Panc1 (cell line): ENCODE measurements at places on chromosomes 5 and 9. TPM values are rescaled to one million over a fixed set of nuclear protein-coding genes. Genes with fewer than 3 reads are reported as not detected.
A peak's percentile ranks its signal among the peaks of the same experiment; 100 is the strongest.

- no peaks in the 10 kb centered on the region for H3K27me3 ChIP-seq
- peaks cover 37% of the 10 kb centered on the region for H3K4me1 ChIP-seq
- H3K4me3 ChIP-seq = no peak overlapping the region
- no peak for DNase-seq
- H3K27ac ChIP-seq = peak overlapping the region; percentile 99
These were observed 16.4 kb upstream of the MATR3 start for GRCh38 chr5:139277171-139277570.

DNA sequence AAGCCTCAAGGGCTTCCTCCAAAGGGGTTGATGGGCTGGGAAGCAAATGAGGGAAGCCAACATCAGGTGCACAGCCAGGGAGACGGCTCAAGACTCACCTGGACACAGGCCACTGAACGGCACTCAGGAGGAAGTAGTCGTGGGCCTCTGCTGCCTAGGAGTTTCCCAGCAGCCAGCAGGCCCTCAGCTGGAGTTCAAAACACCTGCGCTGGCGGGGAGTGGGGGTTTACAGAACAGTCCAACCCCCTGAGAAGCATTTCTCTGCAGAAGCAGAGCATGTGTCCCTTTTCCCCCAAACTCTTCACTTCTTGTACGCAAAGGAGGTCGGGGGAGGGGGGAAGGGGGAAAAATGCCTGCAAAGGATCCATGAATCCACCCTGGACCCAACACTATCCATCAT lies 2.3 kb downstream of the WHRN start:
- H3K27me3 ChIP-seq = no peaks in the 10 kb centered on the region
- H3K27ac ChIP-seq = peak overlapping the region; percentile 90
- no peak for DNase-seq
- H3K4me3 ChIP-seq = peak overlapping the region; percentile 65
- H3K4me1 ChIP-seq = peaks cover 24% of the 10 kb centered on the region
- no peaks in the 10 kb centered on the region for H3K36me3 ChIP-seq

DNA sequence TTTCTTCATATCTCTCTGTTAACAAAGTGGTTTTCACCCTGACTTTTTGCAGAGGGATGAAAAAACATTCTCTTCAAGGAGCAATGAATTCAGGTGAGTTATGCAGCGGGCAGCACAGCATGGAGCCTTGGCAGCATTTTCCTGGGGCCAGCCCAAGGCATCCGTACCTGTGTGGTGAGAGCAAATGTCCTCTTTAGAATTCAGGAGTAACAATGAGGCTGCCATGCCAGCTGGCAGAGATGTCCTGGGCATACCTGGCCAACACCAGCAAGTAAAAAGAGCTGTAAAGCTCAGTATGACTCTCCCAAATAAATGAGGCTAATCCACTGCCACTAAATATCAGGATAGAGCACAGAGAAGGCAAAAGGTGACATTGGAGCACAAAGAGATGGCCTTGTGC lies 277.6 kb upstream of the TRPC7 start:
- no peaks in the 10 kb centered on the region for H3K4me1 ChIP-seq
- H3K27ac ChIP-seq = no peak overlapping the region
- no peak overlapping the region for H3K4me3 ChIP-seq

- H3K4me3 ChIP-seq = no peak overlapping the region
- no peak for DNase-seq
- H3K4me1 ChIP-seq = no peaks in the 10 kb centered on the region
These were observed 145.2 kb downstream of the MAST4 start for GRCh38 chr5:66741394-66741793.

DNA sequence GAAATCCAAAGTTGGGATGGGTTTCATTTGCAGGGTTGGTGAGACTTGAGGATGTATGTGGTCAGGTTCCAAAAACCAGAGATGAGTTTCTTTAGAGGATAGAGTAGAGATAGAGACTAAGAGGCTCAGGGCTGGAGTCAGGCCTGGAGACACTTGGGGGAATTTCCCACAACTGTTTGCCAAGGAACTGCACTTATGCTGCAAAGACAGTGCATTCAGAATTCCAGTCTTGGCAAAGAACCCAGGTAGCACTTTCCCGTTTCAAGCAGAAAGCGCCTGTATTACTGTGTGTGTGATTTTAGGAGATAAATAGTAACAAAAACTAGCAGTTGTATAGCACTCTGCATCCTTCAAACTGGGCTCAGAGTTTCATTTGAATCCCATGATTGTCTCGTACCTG lies 55.4 kb downstream of the SNCAIP start:
- H3K4me3 ChIP-seq = no peak overlapping the region

GRCh38 chr5:132839426-132840301 lies 9.2 kb upstream of the SHROOM1 start:
- H3K27me3 ChIP-seq = no peaks in the 10 kb centered on the region
- DNase-seq = no peak
- no peak overlapping the region for H3K4me3 ChIP-seq
- H3K4me1 ChIP-seq = no peaks in the 10 kb centered on the region

- H3K27ac ChIP-seq = peak overlapping the region; percentile 77
- H3K4me1 ChIP-seq = peaks cover 12% of the 10 kb centered on the region
- H3K27me3 ChIP-seq = no peaks in the 10 kb centered on the region
These were observed 68.1 kb upstream of the GRAMD2B start for GRCh38 chr5:126354858-126355731.

- no peak overlapping the region for H3K4me3 ChIP-seq
- H3K27me3 ChIP-seq = no peaks in the 10 kb centered on the region
- no peaks in the 10 kb centered on the region for H3K36me3 ChIP-seq
- H3K27ac ChIP-seq = no peak overlapping the region
These were observed 112.2 kb downstream of the PIP5K1B start for GRCh38 chr9:68817079-68817875.

GRCh38 chr9:73064315-73064714 lies 87.3 kb upstream of the ANXA1 start:
- no peak overlapping the region for H3K4me3 ChIP-seq
- H3K27ac ChIP-seq = no peak overlapping the region
- no peaks in the 10 kb centered on the region for H3K36me3 ChIP-seq
- no peaks in the 10 kb centered on the region for H3K4me1 ChIP-seq

GRCh38 chr9:3525096-3525835 lies 535 bp downstream of the RFX3 start:
- H3K4me1 ChIP-seq = no peaks in the 10 kb centered on the region
- DNase-seq = no peak
- no peaks in the 10 kb centered on the region for H3K27me3 ChIP-seq

- DNase-seq = no peak
- H3K4me1 ChIP-seq = no peaks in the 10 kb centered on the region
- H3K27ac ChIP-seq = no peak overlapping the region
These were observed 405.0 kb upstream of the TNC start for GRCh38 chr9:115522912-115523311.

GRCh38 chr9:14405176-14405706 lies 91.3 kb upstream of the NFIB start:
- H3K27ac ChIP-seq = no peak overlapping the region
- no peak for DNase-seq
- H3K36me3 ChIP-seq = no peaks in the 10 kb centered on the region
- no peak overlapping the region for H3K4me3 ChIP-seq
- H3K4me1 ChIP-seq = no peaks in the 10 kb centered on the region
- no peaks in the 10 kb centered on the region for H3K27me3 ChIP-seq

DNA sequence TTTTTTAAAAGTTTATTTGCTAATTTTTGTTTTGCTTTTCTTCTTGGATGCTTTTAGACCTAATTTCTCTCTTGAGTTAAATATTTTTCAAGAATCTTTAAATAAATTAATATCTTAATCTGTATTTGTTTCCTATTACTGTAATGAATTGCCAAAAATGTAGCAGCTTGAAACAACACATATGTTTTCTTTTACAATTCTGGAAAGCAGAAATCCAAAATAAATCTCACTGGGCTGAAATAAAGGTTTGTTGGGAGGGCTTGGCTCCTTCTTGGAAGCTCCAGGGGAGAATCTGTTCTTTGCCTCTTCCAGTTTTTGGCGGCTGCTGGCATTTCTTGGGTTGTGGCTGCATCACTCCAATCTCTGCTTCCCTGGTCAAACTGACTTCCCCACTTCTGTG lies 658.1 kb upstream of the ARRDC3 start:
- no peak for DNase-seq
- no peaks in the 10 kb centered on the region for H3K36me3 ChIP-seq

GRCh38 chr5:174581479-174581878 lies 142.9 kb upstream of the MSX2 start:
- no peaks in the 10 kb centered on the region for H3K27me3 ChIP-seq
- DNase-seq = no peak
- no peak overlapping the region for H3K4me3 ChIP-seq

DNA sequence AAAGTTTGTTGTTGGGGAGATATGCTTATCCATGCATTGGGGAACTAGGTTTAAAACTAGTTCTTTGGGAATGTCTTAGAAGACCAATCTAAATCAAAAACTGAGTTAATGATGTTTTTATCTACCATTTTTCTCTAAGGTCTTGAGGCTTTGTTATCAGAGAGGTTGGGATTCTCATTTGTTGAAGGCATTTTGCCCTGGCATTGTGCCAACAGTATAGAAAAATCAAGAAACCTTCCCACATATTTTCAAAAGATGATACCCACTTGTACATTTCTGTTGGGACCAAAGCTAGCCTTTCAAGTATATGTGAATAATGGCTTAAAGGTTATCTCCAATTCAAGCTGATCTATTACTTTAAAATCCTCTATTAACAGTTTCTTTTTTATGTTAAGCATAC lies 419.8 kb upstream of the KIF2A start:
- DNase-seq = no peak
- H3K4me3 ChIP-seq = no peak overlapping the region
- H3K36me3 ChIP-seq = no peaks in the 10 kb centered on the region
- no peak overlapping the region for H3K27ac ChIP-seq
- H3K27me3 ChIP-seq = no peaks in the 10 kb centered on the region; the same call in 1 of the 2 replicates

DNA sequence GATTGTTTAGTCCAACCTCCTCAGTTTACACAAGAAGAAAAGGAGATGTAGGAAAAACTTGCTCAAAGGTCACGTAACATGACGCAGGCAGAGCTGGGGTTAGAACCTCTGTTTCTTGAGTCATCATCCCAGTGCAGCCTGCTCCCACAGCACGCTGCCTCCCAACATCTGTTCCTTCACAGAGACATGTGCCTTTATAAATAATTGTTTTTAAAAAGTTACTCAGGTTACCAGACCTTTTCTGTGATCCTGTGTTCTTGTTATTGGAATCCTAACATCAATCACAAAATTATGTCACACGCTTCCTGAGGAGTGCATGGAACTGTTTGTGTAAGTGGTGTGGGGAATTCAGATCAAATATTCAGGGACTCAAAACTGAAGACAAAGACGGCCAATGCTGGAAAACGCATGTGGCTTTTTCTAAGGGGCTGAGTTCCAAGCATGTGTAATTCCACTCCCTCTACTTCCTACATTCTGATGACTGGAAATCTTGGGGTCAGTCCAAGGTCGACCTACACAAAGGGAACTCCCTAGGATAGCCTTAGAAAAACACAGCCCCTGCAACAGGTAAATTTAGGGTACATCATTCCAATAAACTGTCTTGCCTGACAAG lies 184.3 kb downstream of the TSSK1B start:
- no peak overlapping the region for H3K4me3 ChIP-seq
- H3K27ac ChIP-seq = no peak overlapping the region
- no peaks in the 10 kb centered on the region for H3K4me1 ChIP-seq
- no peaks in the 10 kb centered on the region for H3K36me3 ChIP-seq
- H3K27me3 ChIP-seq = peaks cover 16% of the 10 kb centered on the region

DNA sequence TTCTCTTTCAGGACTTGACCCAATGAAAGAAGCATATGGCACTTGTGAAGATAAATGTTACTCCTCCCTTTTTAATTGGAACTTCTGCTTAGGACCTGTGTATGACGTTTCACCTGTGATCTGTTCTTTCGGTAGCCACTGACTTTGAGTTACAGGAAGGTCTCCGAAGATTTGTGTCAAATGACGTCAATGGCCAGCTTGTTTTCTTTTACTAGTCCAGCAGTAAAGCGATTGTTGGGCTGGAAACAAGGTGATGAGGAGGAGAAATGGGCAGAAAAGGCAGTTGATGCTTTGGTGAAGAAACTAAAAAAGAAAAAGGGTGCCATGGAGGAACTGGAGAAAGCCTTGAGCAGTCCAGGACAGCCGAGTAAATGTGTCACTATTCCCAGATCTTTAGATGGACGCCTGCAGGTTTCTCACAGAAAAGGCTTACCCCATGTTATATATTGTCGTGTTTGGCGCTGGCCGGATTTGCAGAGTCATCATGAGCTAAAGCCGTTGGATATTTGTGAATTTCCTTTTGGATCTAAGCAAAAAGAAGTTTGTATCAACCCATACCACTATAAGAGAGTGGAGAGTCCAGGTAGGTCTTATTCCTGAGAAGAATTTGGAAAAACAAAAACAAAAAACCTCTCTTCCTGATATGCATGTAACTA lies 21.1 kb downstream of the SMAD5 start:
- H3K27ac ChIP-seq = no peak overlapping the region
- H3K36me3 ChIP-seq = peaks cover 3% of the 10 kb centered on the region; the same call in 1 of the 2 replicates
- peaks cover 3% of the 10 kb centered on the region; the same call in 1 of the 2 replicates for H3K4me1 ChIP-seq
- H3K27me3 ChIP-seq = no peaks in the 10 kb centered on the region
- no peak for DNase-seq

- H3K4me3 ChIP-seq = peak overlapping the region; percentile 38
- peak overlapping the region; percentile 99 for H3K27ac ChIP-seq
- H3K36me3 ChIP-seq = peaks cover 6% of the 10 kb centered on the region; the same call in 1 of the 2 replicates
- no peaks in the 10 kb centered on the region for H3K27me3 ChIP-seq
- H3K4me1 ChIP-seq = peaks cover 100% of the 10 kb centered on the region
- no peak for DNase-seq
These were observed 10.1 kb downstream of the TRIO start for GRCh38 chr5:14153071-14153864.

DNA sequence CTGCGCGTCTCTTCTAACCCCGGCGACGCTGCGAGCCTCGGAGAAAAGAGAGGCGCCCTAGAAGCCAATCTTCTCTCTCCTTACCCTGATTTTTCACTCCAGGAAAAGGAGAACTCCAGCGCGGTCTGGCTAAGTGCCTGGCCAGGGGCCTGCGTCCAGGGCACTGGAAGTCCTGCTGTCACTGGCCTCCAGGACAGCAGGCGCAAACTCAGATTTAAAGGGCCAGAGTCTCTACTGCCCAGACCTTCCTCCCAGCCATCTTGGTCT lies 553 bp upstream of the FOXB2 start:
- H3K27me3 ChIP-seq = peaks cover 2% of the 10 kb centered on the region; the same call in 1 of the 2 replicates
- no peaks in the 10 kb centered on the region; the same call in 1 of the 2 replicates for H3K4me1 ChIP-seq
- no peak overlapping the region for H3K27ac ChIP-seq
- H3K4me3 ChIP-seq = no peak overlapping the region
- H3K36me3 ChIP-seq = no peaks in the 10 kb centered on the region

DNA sequence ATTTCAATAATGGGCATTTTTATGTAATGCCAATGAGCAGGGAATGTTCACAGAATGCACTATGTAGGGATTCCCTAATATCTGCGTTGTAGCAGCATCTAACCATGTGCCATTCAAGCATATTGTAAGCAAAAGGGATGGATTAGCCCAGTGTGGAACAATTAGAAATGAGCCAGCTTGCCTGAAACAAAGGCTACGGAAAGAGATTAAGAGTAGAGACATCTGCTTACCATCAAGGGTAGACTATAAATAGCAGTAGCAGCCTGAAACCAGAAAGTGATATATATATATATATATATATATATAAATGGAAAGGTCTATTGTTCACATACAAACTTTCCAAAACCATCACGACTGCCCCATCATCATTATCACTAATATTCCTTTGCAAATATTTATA lies 31.9 kb upstream of the CEP120 start:
- no peak for DNase-seq
- peaks cover 2% of the 10 kb centered on the region; the same call in 1 of the 2 replicates for H3K27me3 ChIP-seq
- H3K4me1 ChIP-seq = no peaks in the 10 kb centered on the region
- H3K27ac ChIP-seq = no peak overlapping the region
- no peaks in the 10 kb centered on the region for H3K36me3 ChIP-seq

- H3K4me1 ChIP-seq = peaks cover 7% of the 10 kb centered on the region
- no peaks in the 10 kb centered on the region for H3K36me3 ChIP-seq
- H3K27me3 ChIP-seq = no peaks in the 10 kb centered on the region
These were observed 709 bp downstream of the FANCG start for GRCh38 chr9:35079041-35079425.

KIF4B gene
- 0.10 TPM for total RNA-seq

LCN2 gene
- total RNA-seq = 1.0 TPM

PARP8 gene
- 20.2 TPM for total RNA-seq

SLC46A2 gene
- not detected for total RNA-seq

NPR3 gene
- total RNA-seq = 0.10 TPM

EIF4E1B gene
- total RNA-seq = not detected

ECM2 gene
- total RNA-seq = not detected

PRDM9 gene
- not detected for total RNA-seq
